Activated effector memory CD4-positive, alpha-beta T cell treated with anti-CD3 and anti-CD28 coated beads, Interleukin-2, amount 50 U/mL, for 16 hours (primary cell): ENCODE measurements at places on chromosomes 11 and 22.
A peak's percentile ranks its signal among the peaks of the same experiment; 100 is the strongest.

DNA sequence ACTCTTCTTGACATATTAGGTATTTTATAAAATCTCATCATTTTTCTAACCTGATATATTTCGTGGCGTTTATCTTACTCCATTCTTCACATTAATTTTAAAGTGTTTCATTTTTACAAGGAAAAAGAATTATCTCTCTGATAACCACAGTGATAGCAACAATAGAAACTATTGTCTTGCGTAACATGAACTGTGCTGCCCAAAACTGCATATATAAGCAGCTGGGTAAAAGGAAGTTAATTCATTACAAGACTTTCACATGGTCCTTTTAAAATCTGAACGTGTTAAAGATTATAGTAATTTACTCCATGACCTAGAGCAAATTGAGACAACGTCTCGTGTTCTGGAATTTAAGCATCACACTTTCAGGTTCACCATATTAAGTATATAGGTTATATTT, 210.4 kb upstream of the GRIA4 start:
- no peak for DNase-seq

GRCh38 chr11:125621995-125622394, 3.0 kb upstream of the CHEK1 start:
- DNase-seq, result no peak

DNA sequence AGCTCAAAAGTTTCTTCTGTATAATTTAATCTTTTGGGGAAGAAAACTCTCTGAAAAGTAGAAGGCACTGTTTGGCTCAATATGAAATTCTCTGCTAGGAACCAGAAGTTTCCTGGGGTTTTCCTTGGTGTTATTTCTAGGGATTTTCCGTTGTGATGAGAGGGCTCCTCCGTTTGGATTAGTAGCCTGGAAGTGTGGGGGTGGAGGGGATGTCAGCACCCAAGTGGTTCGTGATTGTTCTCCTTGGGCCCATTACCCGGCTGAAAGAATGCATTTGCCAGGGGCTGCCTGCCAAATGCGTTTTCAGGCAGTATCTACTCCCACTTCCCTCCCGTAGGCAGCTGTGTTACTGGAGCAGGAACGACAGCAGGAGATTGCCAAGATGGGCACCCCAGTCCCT, 4.3 kb downstream of the SF3B2 start:
- no peak for DNase-seq

GRCh38 chr11:31643857-31644256, 134.3 kb downstream of the ELP4 start:
- no peak for DNase-seq

DNA sequence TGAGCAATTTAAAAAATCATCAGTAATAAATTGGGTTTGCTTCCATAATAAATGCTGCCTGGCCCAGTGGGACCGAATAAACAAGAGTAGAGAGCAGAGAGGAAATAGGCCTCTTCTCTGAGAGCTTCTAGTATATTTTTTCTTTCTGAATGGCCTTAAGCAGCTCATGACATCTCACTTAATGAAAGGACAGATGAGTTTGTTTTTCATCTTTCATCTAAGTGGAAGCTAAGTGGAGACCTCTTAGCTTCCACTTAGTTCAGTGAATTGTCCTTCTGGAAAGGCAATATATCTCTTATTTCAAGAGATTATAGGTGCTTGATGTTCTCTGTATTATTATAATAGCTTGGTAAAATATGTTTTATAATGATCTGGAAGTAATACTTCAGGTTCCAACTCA, 245.9 kb upstream of the ANO3 start:
- no peak for DNase-seq

- no peak for DNase-seq
Observed at GRCh38 chr11:68938816-68939582, 35.3 kb downstream of the IGHMBP2 start.

- DNase-seq, result no peak
Observed at GRCh38 chr11:11532574-11532973, 89.2 kb downstream of the GALNT18 start.

DNA sequence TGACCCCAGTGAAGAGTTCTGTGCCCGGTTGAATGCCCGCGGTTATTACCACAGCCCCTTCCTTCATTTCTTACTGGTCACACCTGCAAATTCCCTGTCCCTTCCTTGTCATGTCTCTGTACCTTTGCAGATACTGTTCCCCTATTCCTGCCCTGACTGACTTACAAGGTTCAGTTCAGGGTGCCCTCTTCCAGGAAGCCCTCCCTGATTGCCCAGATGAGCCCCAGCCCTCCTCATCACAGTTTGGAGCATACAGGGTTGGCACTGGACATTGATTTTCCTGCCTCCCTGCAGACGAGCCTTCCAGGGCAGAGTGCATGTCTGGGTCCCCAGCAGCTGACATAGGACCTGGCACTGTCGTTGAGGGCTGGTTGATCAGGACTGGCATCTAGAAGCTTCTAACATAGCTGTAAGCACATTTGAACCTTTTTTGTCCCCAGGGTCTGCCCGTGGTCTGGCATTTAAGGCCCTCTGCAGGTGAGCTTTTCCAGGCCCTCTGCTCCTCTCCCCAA, 70.4 kb upstream of the SHISAL1 start:
- no peak for DNase-seq

DNA sequence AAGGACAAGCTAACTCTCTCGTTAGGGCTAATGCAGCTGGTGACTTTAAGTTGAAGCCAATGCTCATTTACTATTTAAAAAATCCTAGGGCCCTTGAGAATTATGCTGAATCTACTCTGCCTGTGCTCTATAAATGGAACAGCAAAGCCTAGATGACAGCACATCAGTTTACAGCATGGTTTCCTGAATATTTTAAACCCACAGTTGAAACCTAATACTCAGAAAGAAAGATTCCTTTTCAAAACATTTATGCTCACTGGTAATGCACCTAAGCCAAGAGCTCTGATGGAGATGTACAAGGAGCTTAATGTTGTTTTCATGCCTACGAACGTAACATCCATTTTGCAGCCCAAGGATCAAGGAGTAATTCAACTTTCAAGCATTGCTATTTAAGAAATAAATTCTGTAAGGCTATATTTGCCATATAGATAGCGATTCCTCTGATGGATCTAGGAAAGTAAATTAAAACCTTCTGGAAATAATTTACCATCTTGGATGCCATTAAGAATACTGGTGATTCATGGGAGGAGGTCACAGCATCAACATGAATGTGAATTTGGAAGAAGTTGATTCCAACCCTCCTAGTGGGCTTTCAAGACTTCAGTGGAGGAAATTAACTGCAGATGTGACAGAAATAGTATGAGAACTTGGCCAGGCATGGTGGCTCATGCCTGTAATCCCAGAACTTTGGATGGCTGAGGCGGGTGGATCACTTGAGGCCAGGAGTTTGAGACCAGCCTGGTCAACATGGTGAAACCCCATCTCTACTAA, 14.5 kb downstream of the XNDC1N start:
- no peak for DNase-seq

GRCh38 chr11:32229576-32230240, 138.8 kb downstream of the RCN1 start:
- no peak for DNase-seq

GRCh38 chr11:11660363-11660740, 38.5 kb upstream of the GALNT18 start:
- DNase-seq, result no peak

DNA sequence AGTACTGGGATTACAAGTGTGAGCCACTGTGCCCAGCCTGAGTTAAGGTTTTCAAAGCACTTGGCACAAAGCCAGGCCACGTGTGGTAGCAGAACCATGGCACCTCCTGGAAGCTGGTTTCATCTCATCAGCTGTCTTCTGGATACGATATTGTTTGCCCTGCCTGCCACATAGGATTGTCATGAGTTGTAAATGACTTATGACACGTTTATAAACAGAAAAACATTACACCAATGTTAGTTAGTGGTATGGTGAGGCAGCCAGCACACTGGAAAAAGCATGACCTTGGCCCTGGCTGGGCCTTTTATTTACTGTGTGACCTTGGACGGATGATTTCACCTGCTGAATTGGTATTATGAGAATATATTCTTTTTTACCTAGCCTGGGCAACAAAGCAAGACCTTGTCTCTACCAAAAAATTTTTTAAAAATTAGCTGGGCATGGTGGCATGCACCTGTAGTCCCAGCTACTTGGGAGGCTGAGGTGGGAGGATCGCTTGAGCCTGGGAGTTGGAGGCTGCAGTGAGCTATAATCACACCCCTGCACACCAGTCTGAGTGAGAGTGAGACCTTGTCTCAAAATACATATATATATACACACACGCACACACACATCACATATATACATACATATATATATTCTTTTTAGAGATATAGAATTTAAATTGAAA, 24.0 kb upstream of the MYH9 start:
- DNase-seq, result peak; percentile 73

GRCh38 chr11:12235553-12235946, 125.2 kb downstream of the MICAL2 start:
- DNase-seq, result no peak

DNA sequence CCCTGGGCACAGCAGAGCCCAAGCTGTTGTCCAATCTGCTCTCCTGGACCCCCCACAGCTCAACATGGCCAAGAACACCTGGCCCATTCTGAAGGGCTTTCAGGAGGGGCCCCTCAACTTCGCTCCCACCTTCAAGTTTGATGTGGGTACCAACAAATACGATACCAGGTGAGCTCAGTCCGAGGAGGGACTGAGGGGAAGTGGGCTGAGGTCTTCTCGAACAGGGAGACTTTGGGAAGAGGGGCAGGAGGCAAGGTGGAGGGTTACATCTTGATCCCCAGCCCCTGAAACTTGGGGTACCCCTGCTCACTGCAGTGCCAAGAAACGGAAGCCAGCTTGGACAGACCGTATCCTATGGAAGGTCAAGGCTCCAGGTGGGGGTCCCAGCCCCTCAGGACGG, 5.4 kb downstream of the INPP5J start:
- DNase-seq, result no peak

GRCh38 chr22:33666961-33667619, 253.2 kb downstream of the LARGE1 start:
- no peak for DNase-seq

DNA sequence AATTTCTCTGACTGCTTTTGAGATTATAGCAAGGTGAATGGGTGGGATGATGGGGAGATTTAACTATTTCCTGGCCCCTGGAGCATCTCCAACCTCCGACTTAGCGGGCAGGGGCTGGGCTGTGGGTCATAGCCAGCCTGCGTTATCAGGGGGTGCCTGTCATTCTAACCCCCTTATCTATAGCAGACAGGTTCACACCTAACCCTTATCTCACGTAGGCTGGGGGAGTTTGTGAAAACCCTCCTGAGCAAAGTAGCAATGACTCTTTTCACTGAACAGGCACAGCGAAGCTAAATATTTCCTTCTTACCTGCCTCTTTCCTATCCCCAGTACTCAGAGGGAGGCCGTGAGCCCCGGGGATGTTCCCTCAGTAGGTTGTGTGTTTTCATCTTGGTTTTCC, 511.4 kb upstream of the B3GAT1 start:
- no peak for DNase-seq

DNA sequence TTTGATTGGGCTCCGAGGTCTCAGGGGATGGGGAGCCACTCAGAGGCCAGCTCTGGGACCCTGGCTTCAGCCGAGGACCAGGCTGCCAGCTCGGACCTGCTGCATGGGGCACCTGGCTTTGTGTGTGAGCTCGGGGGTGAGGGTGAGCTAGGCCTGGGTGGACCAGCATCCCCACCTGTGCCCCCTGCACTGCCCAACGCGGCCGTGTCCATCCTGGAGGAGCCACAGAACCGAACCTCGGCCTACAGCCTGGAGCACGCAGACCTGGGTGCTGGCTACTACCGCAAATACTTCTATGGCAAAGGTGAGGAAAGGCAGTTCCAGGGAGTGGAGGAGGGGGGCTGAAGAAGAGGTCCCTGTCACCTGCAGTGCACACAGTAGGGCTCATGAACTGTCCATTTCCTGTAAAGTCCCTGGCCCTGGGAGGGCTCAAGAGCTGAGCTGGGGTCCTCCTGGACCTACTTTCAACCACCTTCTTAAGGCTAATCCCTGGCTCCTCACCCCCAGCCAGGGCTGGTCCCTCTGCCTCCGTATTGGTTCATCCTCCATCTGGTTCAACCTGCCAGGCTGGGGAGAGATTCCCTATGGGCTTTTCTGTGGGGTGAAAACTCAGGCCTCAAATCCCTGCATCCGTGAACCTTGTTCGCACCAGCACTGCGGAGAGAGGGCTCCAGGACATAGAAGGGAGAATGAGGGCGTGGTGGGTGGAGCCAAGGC, 3.6 kb downstream of the SIPA1 start:
- DNase-seq, result no peak

GRCh38 chr22:17106785-17107546, 14.2 kb downstream of the TMEM121B start:
- DNase-seq, result peak; percentile 51

DNA sequence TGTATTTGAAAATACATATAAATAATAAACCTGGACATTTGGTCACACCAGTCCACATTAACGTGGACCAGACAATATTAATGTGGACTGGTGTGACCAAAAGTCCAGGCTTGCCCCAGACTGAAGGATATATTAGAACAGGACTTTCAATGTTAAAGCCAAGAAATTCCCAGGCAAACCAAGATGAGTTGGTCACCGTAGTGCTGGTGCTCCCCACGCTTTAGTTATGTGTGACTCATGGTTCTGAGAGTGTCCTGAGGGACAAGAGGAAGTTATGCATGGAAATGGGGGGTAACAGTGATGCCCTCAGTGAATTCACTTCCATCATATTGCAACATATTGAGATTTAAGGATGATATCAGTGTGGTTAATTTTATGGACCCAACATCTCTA, 31.4 kb downstream of the POU2AF1 start:
- no peak for DNase-seq

DNA sequence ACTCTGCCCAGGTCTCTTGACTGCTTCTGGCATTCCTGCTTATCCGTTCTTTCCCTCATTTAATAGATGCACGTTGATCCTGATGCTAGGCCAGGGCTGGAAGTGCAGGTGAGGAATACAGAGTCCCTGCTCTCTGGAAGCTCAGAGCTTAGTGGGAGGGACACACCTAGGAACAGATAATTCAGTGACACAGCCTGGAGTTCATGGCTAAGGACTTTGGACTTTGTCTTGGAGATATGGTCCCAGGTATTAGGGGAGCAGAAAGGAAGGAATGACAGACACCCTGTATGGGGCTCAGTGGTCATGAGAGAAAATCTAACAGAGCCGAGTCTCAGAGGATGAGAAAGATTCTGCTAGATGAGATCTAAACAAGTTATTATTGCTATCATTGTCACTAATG, 160.6 kb downstream of the PKNOX2 start:
- DNase-seq, result no peak

DNA sequence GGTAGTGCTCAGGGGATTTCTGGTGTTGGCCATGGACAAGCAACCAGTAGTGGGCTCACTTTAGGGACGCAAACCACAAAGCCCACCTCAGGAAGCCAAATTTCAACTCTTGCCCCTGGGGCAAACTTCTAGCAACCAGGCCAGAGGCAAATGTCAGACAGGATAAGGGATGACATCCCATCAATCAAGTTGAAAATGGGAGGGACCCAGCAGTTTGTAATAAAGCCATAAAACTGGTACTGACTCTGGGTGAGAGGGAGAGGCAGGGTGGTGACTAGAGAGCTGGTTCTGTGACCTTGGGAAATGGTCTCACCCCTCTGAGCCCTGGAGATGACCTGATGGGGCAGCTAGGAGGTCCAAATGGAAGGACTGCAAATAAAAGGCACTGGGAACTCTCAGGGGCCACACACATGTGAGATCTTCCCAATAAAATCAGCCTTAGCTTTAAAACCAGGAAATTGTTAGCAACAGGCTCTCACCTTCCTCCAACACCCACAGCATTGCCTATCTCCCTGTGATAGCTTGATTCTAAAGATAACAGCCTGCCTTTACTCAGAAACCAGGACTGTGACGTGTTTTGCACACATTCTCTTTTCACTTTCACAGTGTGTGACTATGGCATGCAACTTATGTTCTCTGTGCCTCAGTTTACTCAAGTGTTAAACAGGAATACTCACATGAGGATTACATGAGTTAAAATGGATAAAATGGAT, 6.4 kb upstream of the TBC1D10A start:
- no peak for DNase-seq
